ENCODE measurements at places on chromosomes 5 and 9.

- DNase-seq, result no peak
Measured at GRCh38 chr5:31187591-31187990, 5.9 kb upstream of the CDH6 start.

GRCh38 chr9:2729721-2730120 lies 12.4 kb downstream of the KCNV2 start:
- DNase-seq, result no peak

GRCh38 chr9:83220730-83221129 lies 157.8 kb upstream of the RASEF start:
- no peak for DNase-seq

DNA sequence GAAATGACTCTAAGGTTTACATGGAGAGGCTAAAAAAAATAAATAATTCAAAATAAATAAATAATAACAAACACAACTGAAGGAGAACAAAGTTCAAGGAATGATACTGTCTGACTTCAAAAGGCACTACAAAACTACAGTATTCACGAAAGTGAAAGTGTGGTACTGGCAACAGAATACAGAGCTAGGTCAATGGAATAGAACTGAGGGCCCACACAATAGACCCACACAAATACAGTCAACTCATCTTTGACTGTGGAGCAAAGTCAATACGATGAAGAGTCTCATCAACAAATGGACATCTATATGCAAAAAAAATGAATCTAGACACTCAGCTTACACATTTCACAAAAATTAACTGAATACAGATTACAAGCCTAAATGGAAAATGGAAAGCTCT lies 75.3 kb downstream of the FBXW11 start:
- no peak for DNase-seq

GRCh38 chr9:91522481-91522880 lies 98.8 kb upstream of the NFIL3 start:
- no peak for DNase-seq

GRCh38 chr5:15501091-15501791 lies 1.3 kb downstream of the FBXL7 start:
- DNase-seq, result no peak

DNA sequence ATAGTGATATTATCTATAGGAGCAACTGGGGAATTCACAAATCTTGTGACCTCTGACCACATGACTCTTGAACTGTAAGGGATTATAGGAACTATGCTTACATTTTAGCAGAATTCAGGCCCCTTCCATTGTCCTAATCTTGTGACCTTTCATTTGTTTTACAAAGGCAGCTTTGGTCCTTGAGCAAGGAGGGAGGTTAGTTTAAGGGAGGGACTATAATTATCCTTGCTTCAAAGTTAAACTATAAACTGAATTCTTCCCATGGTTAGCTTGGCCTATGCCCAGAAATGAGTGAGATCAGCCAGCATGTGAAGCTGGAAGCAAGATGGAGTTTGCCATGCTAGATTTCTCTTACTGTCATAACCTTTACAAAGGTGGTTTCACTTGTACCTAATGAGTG lies 51.2 kb downstream of the TARS1 start:
- DNase-seq, result no peak

GRCh38 chr9:104494808-104495207 lies 9.3 kb upstream of the OR13F1 start:
- no peak for DNase-seq

DNA sequence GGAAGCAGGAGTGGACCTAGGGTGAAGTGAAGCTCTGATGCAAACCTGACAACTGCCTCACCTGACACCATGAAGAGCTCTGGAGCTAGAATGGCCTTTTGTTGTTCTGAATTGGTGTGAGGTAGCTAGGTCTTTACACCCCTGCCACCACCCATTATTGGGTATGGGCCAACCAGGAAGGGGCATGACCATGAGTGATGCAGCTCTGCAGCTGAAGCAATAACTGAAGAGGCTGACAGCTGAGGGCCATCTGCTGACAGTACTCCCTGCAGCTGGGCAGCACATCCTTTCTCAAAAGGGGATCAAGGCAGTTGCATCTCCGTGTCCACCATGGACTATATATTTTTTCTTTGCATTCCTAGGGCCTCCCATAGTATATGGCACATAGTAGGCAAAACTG lies 87.0 kb upstream of the TLE1 start:
- no peak for DNase-seq

GRCh38 chr5:59487068-59487686 lies 406.3 kb downstream of the PDE4D start:
- DNase-seq, result no peak

DNA sequence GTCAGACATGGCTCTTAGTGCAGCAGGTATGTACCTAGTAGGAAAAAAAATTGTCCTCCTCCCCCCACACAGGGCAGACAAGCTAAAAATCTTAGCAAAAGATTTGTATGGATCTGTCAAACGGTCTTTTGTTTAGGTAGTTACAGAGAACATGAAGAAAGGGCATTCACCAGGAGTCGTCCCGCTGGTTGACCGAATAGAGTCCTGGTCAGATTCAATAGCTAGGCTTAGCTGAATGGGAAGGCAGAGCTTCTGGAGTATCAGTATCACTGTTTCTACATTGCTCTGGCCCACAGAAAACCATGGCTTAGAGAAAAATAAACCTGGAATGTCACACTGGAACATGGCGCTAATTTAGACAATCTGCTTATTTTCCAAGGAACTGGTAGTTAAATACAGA lies 642.3 kb downstream of the PTPRD start:
- DNase-seq, result no peak

DNA sequence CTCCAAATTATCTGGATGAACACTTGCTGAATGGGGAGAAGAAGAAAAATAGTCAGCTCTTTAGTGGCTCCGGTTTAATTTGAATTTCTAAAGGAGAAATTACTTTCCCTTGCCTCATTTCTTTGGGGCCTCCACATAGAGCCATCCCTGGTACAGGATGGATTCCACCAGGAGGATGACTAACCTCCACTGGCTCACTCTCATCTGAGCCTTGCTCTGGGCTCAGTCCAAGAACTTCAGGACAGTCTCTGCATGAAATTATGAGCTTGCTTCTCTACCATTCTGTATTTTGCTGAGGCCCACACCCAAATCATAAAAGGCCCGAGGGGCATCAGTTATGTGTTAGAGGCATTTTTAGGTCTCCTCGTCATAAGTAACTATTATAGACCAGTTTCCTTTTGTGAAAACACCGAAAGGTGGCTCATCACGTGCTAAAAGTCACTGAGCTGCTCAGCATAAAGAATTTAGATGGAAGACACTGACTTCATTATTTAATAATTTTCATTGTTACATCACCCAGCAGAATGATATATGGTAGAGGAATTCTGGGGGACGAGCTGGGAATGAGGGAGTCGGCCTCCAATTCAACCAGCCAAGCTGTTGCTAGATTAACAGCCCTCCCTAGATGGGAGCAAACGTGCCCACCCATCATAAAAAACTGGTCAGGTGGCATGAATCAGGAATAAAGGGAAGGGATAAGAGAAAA lies 222.1 kb downstream of the TARS1 start:
- no peak for DNase-seq

GRCh38 chr5:78260771-78261170 lies 33.7 kb downstream of the AP3B1 start:
- no peak for DNase-seq

GRCh38 chr5:108276187-108277050 lies 105.5 kb downstream of the FBXL17 start:
- DNase-seq, result no peak
